ENCODE measurements at places on chromosomes 3 and 15.

DNA sequence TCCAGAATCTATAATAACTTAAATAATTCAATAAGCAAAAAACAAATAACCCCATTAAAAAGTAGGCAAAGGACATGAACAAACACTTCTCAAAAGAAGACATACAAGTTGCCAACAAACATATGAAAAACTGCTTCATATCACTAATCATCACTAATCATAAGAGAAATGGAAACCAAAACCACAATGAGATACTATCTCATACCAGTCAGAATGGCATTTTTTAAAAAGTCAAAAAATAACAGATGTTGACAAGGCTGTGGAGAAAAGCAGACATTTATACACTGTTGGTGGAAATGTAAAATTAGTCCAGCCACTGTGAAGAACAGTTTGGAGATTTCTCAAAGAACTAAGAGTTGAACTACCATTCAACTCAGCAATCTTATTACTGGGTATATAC lies 19.5 kb upstream of the ZMAT3 start:
- no peak for DNase-seq

- DNase-seq, result no peak
Measured at GRCh38 chr15:50181201-50181968, 611 bp upstream of the SLC27A2 start.

DNA sequence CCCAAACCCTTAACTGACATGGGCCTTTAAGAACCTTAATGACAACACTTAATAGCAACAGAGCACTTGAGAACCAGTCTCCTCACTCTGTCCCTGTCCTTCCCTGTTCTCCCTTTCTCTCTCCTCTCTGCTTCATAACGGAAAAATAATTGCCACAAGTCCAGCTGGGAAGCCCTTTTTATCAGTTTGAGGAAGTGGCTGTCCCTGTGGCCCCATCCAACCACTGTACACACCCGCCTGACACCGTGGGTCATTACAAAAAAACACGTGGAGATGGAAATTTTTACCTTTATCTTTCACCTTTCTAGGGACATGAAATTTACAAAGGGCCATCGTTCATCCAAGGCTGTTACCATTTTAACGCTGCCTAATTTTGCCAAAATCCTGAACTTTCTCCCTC lies 49.9 kb downstream of the PGPEP1L start:
- DNase-seq, result no peak

DNA sequence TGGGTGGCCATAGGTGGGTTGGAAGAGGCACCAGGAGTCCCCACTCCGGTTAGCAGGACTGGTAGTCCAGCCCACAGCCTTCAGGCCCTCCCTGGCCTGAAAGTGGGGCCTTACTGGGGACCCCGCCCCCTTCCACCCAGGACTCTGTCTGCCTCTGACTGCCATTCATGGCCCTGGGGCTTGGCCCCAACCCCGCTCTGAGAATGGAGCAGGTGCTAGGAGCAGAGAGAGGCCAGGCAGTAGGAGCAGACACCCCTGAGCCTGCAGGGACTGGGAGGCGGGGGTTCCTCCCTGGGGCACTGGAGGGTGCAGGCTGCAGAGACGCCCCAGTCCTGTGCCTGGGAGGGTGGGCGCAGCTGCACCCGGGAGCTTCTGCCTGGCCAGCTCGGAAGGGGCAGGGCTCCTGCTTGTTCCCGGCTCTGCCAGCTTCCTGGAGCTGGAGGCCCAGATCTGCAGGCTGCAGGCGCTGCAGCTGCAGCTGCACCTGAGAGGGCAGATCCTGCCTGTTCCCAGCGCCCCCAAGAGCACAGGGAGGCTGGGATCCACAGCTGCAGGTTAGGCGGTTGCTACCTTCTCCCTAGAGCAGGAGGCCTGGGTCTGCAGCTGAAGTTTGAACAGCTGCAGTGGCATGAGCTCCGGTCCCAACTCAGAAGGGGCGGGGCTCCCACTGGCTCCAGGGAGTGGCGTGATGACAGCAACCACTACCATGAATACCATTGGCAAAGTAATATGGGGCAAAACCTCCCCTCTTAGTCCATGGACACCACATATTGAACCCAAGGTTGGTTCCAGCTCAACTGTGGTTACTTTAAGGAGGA lies 194.7 kb downstream of the SQOR start:
- peak; percentile 57 for DNase-seq

DNA sequence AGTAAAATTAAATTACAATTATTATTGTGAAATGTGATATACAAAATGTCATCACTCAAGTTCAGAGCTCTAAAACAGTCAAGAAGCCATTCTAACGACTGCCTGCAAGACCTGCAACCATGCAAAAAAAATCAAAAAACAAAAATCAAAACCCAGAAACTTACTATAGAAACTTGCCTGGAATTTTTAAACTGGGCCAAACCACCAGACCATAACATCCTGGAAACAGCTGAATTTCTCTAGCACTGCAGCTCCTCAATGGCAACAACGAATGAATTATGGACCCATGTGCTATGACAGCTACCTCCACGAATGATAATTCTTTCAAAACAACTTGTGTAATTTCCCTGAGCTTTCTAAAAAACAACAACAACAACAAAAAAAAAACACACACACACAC lies 130.0 kb upstream of the KCNMB2 start:
- DNase-seq, result no peak

DNA sequence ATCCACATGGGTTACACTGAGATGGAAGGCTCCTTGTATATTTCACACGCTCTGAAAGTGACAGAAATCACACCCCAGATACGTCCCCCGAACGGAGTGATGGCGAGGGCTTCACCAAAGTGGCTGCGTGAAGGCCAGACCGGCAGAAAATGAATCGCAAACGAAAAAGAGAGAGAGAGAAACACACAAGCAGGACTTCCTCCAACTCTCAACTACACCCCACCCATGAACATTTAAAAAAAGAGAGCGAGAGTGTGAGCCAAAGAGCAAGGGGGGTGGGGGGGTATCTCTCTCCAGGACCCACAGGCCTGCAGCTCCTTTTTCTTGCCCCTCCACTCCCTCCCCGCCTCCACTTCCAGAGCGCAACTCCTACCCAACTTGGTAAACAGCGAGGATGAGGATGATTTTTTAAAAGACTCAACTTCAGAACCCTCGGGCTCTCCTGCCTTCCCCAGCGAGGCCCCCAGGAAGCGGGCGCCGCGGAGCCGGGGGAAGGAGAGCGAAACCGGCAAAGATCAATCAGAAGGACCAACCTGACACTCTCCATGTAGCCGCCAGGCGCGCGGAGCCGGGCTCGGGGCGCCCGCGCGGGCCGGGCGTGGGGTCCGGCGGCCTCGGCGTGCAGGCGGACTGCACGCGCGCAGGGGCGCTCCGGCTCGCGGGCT lies 519.1 kb downstream of the FOXP1 start:
- peak; percentile 59 for DNase-seq

DNA sequence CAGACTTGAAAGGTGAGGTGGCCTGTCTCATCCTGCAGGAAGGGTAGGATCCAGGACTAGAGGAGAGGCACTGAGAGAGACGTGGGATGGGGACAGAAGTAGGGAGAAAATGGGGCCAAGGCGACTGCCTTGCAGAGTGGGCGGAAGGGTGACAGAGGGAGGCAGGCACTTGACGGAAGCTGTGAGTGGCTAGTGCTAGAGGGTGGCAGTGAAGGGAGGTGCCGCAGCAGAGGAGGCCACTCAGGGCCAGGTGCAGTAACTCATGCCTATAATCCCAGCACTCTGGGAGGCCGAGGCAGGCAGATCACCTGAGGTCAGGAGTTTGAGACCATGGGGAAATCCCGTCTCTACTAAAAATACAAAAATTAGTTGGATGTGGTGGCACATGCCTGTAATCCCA lies 7.3 kb downstream of the CCDC33 start:
- no peak for DNase-seq

- peak; percentile 74 for DNase-seq
Measured at GRCh38 chr3:36944012-36944640, 728 bp downstream of the TRANK1 start.

- DNase-seq, result no peak
Measured at GRCh38 chr3:65714134-65714533, 324.6 kb downstream of the MAGI1 start.

- DNase-seq, result peak; percentile 47
Measured at GRCh38 chr15:65421360-65422215, 1.2 kb downstream of the IGDCC4 start.

- DNase-seq, result no peak
Measured at GRCh38 chr3:136018876-136019275, 53.3 kb downstream of the PPP2R3A start.

DNA sequence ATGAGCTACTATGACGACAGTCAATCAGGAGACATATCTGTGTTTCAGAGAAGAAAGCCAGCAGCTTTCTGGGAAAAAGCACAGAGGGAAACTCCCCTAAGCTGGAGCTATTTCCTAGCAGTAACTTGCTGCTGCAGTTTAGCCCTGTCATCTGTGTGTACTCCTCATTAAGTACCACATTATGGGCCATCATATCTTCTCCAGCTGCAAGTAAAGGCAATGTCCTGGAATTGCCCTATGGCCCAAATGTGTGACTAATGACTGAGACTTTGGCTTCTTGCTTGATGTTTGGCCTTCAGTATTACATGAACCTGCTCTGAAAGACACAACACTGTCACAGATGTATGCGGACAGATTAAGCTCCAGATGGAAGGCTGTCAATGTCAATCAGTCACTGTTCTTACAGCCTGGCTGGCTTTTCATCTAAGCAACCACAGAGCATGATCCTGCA lies 190.8 kb downstream of the FHIT start:
- DNase-seq, result no peak

DNA sequence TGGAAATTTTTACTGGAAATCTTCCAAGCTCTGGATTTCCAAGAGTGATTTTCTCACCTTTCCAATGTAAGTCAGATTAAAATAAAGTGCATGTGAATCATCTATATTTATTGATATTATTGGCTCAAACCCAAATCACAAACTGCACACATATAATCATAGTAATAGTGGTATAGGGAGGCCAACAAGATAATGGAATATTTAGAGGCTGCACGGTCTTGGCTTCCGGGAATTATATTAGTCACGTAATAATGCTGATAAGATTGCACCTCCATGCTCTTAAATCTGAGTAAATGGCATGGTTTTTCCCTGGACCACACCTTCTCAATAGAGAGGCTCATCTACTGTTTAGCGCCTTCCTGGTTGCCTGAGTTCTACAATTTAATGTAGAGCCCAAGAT lies 567.1 kb upstream of the NR2F2 start:
- DNase-seq, result no peak

DNA sequence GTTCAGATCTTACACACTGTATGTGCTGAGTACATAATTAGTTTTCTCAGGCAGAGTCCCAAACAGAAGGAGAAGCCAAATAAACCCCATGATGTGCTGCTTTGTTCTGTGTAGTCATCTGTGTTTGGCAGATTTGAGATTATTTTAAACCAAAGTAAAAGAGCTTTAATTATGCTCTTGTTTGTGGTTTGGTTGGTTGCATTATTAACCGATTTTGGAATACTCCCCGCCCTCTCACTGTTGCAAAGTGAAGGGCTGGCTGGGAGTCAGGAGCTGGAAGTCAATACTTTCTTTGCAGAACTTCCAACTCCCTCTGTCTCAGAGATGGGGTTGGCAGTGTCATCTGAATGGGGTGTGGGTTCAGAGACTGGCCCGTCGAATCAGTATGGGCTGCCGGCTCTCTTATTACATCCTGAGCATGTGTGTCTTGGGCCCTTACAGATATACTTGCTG lies 34.4 kb downstream of the SLCO3A1 start:
- no peak for DNase-seq

DNA sequence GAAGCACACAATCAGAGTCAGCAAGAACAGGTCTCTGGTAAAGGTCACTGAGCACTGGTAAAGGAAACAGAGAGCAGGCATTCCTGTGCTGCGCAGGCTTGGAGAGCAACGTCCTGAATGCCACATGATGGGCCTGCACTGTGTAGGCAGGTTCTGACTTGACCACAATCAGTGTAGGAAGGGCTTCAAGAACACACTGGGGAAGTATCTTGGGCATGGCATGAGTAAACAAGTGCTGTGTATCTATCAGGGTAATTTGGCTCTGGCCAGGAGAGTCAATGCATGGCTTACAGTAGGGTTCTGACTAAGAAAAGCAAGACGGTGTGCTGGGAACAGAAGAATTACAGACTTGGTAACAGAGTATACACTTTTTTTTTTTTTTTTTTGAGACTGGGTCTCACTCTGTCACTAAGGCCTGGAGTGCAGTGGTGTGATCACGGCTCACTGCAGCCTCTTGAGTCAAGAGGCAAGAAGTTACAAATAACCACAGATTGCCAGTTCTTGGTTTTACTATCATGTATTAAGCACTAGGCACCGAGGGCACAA lies 30.6 kb downstream of the TBC1D2B start:
- DNase-seq, result no peak

DNA sequence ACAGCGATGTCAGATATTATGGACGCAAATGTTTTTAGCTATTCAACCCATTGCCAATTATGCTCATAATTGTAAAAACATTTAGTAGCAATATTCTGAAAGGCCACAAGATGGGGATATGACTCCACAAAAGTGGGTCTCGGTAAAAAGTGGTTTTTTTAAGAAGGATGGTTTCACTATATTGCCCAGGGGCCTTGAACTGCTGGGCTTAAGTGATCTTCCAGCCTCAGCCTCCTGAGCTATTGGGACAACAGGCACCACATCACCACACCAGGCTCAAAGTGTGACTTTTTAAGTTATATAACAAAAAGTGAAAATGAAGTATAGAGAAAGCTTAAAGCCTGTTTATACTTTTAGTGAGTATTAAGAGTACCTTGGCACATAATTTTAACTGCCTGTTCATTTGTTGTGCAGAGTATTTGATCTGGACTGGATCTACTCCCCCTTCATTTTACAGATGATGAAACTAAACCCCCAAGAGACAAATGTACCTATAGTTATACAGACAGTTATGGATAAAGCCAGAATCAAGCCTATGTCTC lies 9.4 kb downstream of the NAA50 start:
- DNase-seq, result no peak

GRCh38 chr3:116056280-116056679 lies 389.0 kb downstream of the LSAMP start:
- no peak for DNase-seq

GRCh38 chr3:53616321-53616720 lies 121.9 kb downstream of the CACNA1D start:
- no peak for DNase-seq

- no peak for DNase-seq
Measured at GRCh38 chr3:100043271-100043670, 71.0 kb downstream of the FILIP1L start.

DNA sequence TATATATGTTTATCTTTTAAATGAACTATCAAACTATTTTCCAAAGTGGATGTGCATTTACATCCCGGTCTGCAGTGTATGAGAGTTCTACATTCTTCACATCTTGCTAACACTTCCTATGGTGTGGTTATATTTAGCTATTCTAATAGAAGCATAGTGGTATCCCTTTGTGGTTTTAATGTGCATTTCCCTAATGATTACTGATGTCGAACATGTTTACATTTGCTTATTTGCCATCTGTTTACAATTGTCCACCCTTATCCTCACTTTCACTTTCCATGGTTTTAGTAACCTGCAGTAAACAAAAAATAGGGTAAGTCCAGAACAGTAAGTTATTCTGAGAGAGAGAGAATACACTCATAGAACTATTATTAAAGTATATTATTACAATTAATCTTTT lies 360.5 kb upstream of the NAALADL2 start:
- DNase-seq, result no peak

DNA sequence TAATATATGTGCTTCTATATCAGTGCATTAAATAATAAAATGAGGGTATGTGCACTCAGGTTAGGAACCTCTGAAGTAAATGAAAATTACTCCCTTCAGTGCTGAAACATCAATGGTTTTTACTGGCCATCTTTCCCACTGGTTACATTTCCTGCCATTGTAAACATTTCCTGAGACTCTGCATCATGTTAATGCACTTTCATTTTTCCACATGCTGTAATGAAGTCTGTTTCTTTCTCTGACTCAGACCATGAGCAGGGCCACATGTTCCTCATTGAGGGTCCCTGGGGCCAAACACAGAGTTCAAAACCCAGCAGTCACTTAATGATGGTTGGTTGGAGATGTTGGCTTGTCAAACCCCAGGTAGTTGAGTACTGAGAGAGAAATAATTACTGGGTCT lies 15.3 kb downstream of the FAM3D start:
- no peak for DNase-seq
